Fibroblast of gingiva (primary cell): ENCODE measurements at places on chromosomes 5 and 9.
A peak's percentile ranks its signal among the peaks of the same experiment; 100 is the strongest.

- DNase-seq: no peak
Observed at GRCh38 chr9:87682618-87683017, 43.3 kb upstream of the CTSL start.

DNA sequence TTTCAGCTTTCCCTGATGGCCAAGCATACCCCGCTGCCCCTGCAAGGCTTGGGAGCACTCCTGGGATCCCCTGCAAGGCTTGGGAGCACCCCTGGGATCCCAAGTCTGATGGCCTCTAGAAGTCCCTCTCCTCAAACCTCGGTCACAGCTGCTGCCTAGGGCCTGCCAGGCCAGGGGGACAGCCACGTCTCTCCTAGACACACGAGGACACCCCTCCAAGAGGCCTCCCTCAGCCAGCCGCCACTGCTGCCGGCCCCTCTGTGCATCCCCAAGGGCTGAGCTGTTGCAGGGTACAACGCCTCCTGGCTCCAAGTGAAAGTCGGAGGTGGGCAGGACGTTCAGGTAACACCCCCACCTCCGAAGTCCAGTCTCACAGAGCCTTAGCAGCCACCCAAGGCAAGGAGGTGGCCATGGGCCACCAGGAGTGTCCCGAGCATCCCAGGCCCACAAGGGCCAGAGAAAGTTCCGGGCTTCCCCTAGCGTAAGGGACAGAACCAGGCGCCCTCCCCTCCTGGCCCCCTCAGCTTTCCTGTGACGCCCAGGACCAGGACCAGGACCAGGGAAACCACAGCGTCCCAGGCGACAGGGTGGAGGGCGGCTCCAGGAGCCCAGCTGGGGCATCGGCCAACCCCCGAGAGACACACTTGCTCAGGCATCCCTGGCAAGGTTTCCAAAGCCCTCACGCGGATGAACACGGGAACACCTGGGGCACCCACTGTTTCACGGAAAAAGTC lies 17.3 kb upstream of the SLC12A7 start:
- no peak for DNase-seq

GRCh38 chr9:124264823-124265233 lies 7.1 kb downstream of the NEK6 start:
- peak; percentile 55 for DNase-seq

GRCh38 chr9:4838189-4838546 lies 45.4 kb downstream of the RCL1 start:
- no peak for DNase-seq

DNA sequence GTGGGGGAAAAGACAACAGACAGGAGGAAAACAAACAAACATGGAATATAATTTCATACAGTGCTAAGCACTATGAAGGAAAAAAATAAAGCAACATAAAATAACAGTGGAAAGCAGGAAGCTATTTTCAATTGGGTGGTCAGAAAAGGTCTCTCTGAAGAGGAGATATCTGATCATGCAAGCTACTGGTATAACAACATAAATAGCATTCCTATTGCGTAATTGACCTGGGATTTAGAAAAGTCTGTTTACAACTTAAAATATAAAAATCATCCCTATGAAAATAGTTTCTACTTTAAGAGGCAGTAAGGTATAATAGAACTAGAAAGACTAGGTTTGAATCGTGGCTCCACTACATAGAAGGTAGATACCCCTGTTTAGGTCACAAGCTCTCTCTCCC lies 61.4 kb downstream of the FBXW11 start:
- DNase-seq: peak; percentile 40

DNA sequence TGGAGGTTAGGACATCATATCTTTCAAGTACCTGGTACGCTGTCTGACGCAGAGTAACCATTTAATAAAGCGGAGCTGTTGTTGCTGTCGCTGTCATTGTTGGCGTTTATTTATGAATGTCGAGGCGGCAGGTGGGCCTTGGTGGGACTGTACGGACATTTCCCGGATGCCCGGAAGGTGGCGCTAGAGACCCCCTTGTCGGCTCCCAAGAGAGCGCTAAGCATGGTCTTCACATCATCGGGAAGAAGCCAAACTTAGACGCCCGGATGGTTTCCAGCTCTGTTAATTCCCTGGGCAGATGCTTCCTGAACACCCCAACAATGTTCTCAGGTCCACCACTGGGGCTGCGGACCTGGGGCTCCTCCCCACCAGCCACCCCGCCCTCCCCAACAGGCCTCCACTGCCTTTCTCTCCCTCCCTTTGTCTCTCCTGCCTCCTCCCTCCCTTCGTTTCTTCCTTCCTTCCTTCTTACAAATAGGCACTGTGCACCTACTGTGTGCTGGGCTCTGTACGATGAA lies 54.1 kb downstream of the DUSP1 start:
- DNase-seq: peak; percentile 74
